ENCODE measurements at places on chromosomes 7 and 10.

- DNase-seq: no peak
Measured at GRCh38 chr7:150408393-150409299, 29.5 kb downstream of the ZNF775 start.

DNA sequence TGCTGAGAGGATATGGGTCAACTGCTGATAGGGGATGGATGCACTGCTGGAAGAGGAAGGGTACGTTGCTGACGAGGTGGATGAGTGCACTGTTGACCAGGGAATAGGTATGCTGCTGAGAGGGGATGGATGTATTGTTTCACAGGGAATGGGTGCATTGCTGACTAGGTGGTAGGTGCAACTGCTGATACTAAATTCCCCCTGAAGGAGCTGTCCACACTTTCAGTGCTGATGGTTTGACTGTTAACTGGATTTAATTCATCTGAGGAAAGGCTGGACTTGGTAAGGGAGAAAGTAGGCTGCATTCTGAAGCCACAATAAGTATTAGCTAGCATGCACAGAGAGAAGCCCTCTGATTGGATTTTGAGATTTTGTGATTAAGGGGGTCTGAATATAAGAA lies 1196.8 kb upstream of the PHF14 start:
- DNase-seq: no peak

DNA sequence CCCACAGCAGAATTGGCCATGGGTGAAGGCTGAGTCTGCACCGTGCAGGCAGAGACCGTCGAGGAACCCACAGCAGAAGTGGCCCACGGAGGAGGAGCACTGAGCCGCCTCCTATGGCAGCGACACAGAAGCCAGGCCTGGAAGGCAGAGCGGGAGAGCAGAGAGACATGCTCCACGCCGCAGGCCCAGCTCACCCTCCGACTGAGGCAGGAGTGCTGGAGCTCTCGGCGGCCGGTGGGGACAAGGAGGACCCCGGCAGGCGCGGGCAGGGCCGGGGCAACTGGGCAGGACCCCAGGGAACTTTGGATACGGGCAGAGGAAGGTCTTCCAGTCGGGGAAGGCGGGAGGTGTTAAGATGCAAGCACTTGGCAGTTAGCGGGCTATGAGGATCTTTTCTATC lies 420.4 kb downstream of the DNAJB6 start:
- DNase-seq: no peak

DNA sequence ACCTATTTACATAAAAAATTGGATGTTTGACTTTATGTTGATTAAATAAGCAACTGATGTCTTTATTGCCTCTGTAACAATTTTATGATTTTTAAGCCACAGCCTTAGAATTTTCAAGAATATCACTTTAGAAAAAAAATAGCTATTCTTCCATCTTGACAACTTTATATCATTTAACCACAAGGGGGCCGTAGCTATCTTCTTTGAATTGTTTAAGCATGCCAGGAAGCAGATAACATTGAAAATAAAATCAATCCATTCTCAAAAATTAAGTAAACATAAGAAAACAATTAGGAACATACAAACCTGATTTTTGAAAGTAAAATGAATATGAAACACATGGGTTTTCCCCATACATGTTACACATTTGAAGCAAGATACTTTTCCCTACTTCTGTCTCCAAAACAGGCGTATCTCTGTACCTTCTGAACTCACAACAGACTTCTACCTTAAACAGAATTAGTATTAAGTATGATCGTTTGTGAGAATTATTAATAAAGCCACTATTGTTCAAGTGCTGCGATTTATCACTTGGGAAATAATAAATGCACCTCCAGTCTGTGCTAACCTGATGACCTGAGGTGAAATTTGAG lies 209.0 kb downstream of the CACNA2D1 start:
- DNase-seq: peak; percentile 15

DNA sequence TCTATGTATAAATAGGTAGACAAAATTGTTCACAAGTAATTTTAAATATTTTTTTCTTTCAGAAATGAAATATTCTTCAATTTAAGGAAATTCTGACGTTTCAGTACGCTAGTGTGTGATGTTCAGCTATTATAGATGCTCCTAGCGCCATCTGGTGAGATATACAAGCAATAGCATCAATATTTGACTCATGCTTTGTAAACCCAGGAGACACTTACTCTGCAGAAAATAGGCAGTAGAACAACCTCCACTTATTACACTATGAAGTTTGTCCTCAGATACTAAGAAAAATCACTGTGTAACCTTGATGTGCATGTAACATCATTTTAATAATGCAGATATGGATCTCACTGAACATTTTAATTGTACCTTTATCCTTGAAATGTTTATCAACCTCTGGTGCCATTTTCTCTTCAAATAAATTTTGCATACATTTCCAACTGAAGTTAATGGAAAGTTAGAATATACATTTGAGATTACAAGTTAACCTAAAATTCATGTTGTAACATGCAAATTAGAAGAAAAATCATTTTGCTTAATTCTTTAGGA lies 151.5 kb upstream of the FAM3C start:
- peak; percentile 33 for DNase-seq

GRCh38 chr10:103278862-103279298 lies 1.9 kb downstream of the INA start:
- DNase-seq: peak; percentile 30

DNA sequence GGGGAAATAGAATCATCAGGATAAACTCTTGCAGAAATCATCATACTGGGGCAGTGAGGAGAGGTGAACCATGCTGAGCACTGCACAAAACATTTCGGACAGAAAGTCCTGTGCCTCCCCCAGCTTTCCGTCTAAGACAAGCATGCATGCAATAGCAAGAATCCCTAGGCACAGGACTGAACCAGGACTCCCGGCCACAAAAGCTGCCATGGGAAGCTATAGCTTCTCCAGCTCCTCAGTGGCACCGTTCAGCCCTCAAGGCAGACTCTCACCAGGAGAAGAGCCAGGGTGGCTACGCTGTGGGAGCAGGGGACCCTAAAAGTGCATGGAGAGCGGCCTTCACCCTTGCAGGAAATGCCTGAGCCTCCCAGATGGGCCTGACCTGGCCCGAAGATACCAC lies 70.8 kb downstream of the ASB13 start:
- DNase-seq: no peak

DNA sequence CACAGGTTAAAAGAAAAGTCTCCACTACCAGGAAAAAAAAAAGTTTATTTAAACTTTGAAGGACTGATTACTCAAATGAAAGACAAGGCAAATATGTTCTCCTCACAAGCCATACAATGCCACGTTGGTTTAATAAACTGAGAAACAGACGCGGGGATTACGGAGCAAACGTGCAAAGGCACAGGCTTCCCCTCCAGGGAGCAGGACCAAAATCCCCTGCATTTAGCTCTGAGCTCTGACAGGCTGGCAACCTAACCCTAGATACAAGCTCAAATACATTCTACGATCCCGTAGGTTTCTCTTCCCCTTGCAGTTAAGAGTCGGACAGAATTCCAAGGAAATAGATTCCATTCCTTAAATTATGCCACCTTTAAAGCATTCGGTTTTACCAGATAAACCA lies 7.7 kb upstream of the GRB10 start:
- DNase-seq: no peak

GRCh38 chr10:126651467-126651866 lies 19.0 kb downstream of the C10orf90 start:
- DNase-seq: no peak

- DNase-seq: peak; percentile 60
Measured at GRCh38 chr7:157841773-157842370, 505.1 kb downstream of the DNAJB6 start.

DNA sequence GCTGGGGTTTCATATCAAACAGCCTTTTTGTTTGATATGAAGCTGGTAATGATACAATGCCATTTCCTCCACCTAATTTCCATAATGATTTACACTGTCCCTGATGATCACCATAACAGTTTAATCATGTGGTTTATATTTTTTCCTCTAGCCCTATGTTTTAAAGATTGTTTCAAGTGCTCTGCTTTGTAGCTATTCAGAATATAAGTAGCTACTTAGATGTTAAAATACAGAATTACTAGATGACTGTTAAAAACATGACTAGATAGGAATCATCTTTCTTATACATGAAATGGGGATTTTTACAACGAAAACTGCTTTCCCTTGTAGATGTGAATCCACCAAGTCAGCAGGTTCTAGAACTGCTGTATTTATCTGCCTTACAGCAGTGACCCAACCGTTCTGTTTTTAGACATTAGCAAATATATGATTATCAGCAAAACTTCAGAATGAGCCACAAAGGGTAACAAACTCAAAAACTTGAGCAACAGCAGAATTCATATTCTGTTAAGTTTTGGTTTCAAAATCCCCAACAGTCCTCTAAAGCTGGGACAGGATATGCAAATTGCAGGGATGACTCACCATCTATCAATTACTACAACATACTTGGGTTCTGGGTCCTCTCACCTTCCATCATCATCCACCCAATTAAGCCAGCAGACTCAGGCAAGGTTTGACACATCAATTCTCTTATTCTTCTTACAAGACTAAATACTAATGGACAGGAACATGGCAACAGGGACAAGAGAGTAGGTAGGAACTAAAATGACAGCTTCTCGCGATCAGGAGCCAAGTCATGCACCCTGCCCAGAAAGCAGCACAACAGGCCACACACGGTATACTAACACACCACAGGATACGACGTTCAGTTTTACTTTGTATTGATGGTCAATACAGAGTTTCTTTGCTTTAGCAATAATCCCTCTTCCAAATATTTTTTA lies 83.9 kb downstream of the PIP4K2A start:
- no peak for DNase-seq

DNA sequence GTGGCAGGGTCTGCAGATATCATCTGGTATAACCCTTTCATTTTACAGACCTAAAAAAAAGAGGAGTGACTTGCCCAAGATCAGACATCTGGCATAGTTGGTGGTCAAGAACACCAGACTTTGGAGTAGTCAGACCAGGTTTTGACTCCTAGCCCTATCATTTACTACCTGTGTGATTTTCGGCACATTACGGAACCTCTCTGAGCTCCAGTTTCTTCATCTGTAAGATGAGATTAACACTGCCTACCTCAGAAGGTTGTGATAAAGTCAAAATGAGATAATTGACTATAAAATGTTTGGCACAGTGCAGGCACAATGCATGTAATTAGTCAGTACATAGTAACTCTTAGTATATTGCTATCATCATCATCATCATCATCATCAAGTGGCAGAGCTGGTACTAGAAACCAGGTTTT lies 1.2 kb downstream of the STRIP2 start:
- DNase-seq: no peak

- no peak for DNase-seq
Measured at GRCh38 chr7:136492366-136492765, 376.1 kb upstream of the CHRM2 start.

DNA sequence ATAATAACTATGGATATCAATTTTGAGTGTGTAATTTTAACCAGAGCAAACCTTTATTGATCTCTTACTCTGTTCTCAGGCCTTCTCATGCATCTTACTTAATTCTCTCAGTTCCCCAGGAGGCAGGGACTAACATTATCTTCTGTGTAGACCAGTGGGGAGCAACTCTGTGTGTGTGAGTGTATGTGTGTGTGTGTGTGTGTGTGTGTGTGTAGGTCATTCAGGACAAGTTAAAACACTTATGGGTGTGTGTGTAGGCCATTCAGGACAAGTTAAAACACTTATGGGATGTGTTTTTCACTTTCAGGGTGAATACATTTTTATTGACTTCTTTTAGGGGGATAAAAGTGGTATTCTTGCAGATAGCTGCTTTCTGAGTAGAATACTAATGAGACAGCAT lies 145.0 kb downstream of the ADAM12 start:
- no peak for DNase-seq

DNA sequence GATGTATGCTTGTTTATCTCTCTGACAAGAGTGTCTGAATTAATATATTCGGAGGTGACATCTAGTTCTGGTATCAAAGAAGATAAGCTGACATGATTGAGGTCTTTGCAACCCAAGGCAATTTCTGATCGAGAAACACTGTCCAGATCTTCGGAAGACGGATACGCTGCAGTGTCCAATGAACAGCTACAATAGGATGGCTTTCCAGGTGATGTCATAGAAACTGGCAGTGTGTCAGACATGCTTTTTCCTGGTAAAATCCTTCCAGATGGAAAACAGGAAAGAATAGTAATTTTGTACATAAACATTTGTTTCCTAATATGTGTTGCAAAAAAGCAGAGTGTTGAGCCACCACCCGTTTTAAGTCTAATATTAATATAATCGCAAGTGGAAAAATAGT lies 33.4 kb downstream of the VWDE start:
- DNase-seq: no peak

DNA sequence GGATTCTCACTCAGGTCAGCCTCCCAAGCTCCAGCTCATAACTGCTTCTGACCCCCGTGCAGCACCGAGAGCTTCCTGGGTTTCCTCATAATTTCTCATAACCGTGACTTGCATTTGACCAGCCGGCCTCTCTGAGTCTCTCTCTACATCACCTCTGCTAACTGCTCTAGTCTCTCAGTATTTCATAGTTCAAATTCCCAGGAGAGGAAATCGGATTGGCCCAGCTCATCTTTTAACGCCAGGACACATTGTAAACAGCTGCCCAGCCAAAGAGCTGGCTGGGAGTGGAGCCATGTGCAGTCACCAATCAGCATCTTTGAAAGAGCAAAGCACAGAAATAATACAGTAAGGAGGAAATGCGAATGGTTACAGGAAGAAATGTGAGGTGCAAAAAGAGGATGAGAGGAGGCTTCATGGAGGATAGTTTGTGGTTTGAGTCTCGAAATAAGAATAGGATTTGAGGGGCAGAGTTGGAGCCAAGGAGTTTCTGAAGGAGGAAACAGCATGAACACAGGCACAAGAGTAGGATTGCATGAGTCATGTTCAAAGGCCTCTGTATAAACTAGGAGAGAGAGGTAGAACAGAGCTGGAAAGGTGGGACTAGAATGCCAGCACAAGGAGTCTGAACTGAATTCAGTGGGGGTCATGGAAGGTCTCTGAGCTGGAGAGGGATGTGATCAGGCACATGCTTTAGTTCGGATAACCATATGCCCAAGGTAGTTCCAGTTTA lies 15.2 kb upstream of the LBX1 start:
- no peak for DNase-seq

DNA sequence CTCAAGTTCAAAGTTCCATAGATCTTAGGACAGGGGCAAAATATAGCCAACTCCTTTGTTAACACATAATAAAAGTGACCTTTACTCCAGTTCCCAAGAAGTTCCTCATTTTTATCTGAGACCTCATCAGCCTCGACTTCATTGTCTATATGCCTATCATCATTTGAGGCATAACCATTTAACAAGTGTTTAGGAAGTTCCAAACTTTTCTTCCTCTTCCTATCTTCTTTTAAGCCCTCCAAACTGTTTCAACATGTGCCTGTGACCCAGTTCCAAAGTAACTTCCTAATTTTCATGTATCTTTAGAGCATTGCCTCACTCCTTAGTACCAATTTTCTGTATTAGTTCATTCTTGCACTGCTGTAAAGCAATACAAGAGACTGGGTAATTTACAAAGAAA lies 569.1 kb downstream of the ANKRD7 start:
- DNase-seq: no peak

- DNase-seq: peak; percentile 50
Measured at GRCh38 chr7:107933386-107934013, 42.5 kb downstream of the DLD start.

GRCh38 chr7:32335107-32335506 lies 155.1 kb downstream of the LSM5 start:
- DNase-seq: no peak
